DMS79 (cell line): ENCODE measurements at places on chromosomes 4 and X.

GRCh38 chr4:124833831-124834505, 121.4 kb upstream of the ANKRD50 start:
- no peak for DNase-seq

GRCh38 chr4:76953956-76954355, 4.4 kb downstream of the SEPTIN11 start:
- no peak for DNase-seq

DNA sequence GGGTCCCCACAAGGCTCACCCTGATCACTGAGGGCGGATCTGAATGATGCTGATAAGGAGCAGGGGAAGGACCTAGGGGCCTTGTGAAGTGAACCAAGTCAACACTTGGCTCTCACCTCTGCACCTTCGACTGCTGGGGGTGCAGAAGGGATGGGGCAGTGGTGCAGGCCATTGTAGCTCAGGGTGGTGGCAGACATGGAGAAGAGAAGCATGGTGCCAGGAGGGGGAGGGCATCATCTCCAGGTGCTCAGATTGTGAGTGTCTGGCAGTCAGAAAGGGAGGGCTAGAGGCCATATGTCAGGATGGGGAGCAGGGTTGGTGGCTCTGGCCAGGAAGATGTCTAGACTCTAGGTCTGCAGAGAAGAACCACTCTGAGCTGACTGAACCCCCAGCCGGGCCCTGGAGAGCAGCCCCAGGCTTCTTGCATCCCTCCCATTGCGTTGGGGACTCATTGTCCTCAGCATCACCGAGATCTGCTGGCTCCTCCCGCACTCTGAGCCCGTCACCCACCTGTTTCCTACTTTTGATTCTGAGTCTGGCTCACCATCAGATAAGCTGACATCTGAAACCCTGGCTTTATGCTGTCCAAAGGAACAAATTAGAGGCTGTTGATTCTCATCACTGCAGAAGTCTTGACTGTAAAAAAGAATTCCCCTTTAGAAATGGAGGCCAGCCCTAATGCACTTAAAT, 3.8 kb downstream of the APLN start:
- DNase-seq, result no peak

DNA sequence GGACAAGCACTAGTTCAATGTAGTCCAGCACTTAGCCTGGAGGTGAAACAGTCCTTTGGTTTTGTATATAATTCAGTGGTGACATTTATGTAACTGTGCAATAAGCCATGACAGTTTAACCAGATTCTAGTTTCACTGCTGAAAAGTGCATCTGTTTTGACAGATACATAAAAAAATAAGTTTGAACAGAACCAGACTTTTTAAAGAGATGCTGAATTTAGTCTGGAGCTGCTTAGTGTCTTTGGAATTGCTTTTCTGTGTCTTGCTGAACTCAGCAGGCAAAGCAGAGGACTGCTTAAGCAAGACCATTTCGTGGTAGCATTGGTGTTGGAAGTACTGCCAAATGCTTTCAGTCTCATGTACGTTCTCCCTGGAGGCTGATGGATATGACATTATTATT, 393.5 kb downstream of the MAPK10 start:
- no peak for DNase-seq

DNA sequence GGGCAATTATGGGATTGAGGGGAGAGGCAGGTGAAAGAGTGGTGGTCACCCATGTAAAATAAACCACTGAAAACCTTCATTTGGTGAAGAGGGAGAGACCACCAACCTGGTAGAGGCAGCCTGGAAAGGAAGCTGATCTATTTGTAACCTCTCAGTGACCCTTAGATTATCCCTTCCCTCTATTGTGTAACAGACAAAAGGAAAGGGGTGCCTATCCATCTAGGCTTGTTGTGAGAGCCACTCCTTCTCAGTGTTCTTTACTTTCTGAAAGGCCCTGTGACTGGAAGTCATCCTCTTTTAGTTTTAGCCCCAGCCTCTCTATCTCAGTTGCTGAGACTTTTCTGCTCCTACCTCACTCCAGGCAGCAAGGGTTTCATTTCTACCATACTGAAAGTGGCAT, 142.4 kb downstream of the TMEM164 start:
- DNase-seq, result no peak

- no peak for DNase-seq
Observed at GRCh38 chr4:99861120-99861905, 32.9 kb downstream of the LAMTOR3 start.

DNA sequence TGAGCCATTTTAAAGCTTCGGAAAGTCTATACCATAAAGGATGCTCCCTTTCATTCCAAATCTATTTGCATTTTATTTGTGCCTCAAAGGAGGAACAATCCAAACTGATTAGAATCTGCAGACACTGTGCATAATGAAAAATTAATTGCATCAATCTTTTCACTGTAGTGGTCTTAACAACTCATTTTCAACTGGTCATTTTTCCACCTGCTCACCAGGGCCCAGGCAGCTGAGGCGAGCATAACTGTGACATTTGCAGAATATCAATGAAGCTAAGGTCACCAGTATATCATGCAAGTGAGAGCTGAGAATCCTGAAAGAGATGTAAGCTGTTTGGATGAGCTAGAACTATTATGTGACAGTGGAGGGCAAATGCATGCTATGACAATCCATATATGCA, 387.3 kb upstream of the TECRL start:
- no peak for DNase-seq

DNA sequence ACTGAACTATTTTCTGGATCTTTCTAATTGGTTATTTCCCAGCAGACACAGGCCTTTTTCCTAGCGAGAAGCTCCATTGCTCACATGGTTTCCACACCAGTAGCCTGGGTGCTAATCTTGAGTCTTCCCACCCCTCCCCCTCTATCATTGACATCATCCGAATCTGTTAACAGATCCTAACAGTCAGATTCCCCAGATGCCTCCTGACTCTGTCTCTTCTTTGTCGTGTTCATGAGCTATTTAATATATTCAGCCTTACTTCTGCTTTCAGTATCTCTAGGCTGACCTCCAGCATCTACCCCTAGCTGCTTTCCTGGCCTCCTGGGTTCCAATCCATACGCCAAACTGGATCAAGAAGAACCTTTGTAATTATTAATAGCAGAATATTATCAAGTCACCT, 85.0 kb downstream of the CLNK start:
- DNase-seq, result no peak

DNA sequence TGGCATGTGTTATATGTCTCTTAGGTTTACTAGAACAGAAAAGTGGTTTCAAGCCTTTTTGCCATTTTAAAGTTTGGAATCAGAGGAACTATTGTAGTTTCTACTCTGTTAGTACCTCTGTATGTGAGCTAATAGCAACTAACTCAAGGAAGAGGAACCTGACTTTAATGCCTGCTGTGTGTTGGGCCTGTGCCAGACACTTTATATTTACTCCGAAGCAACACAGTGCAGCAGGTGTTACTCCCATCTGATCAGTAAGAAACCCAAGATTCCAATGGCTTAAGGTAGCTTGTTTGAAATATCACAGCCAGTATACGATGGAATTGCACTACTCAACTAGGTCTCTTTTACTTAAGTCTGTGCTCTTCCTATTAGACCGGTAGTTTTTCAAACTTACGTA, 79.2 kb downstream of the USP9X start:
- peak; percentile 4 for DNase-seq

DNA sequence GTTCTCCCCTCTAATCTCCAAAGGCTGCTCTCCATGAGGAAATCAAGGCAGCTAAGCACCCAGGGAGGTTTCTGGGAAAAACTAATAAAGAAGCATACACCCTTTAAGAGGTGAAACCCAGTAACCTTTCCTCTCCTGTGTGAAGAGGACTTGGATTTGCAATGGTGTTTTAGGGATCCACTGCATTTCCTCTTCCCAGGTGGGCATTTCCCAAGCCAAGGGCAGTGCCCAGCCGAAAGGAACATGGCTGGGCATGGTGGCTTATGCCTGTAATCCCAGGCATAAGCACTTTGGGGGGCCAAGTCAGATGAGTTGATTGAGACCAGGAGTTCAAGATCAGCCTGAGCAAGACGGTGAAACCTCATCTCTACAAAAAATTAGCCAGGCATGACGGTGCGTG, 5.4 kb upstream of the ZNF185 start:
- no peak for DNase-seq

- no peak for DNase-seq
Observed at GRCh38 chr4:53529025-53529424, 62.3 kb downstream of the LNX1 start.

- no peak for DNase-seq
Observed at GRCh38 chrX:40094900-40095582, 2.7 kb downstream of the BCOR start.

DNA sequence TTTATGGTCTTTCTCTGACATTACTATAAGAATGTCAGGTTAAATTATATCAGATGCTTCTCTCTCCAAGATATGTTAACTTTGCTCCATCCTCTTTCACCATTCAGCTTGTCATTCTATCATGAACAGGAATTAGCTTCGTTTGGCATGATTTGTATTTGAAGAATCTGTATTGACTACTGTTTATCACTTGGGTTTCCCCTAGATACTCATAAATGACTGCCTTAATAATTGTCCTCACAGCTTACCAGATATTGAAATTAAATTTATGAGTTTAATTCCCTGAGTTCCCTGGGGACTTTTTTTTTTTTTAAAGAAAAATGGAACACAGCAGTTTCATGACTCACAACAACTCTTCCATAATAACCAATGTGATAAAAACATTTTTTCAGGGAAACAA, 76.2 kb upstream of the EOLA2 start:
- no peak for DNase-seq

DNA sequence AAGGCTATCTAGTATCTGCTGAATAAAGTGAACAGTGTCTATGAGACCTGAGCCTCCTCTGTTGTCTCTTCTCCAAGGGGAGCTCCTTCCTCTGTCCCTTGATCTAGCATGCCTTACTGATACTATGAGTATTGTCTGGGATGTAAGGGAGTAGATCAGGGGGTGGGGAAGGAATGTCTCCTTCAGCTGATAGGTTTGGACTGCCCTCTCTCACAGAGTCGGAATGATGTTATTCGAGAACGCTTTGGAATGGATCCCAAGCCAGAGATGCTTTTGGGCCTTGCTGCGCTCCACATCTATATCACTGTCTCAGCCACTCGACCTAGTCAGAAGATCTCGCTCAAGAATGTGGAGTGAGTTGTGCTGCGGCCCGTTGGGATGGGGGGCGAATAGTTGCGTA, 68.3 kb upstream of the PRPS1 start:
- no peak for DNase-seq

- DNase-seq, result no peak
Observed at GRCh38 chrX:116694046-116694445, 231.3 kb upstream of the CT83 start.
